ENCODE measurements at places on chromosomes 16 and 17.

GRCh38 chr16:27195941-27196595 lies 7.3 kb upstream of the KDM8 start:
- H3K4me1 ChIP-seq = peaks cover 53% of the 10 kb centered on the region
- peak overlapping the region; percentile 50 for H3K4me3 ChIP-seq
- H3K27ac ChIP-seq = peak overlapping the region; percentile 72
- DNase-seq = peak; percentile 88
- no peaks in the 10 kb centered on the region for H3K27me3 ChIP-seq
- no peaks in the 10 kb centered on the region for H3K36me3 ChIP-seq

- peaks cover 6% of the 10 kb centered on the region for H3K27me3 ChIP-seq
- H3K27ac ChIP-seq = no peak overlapping the region
- no peaks in the 10 kb centered on the region for H3K4me1 ChIP-seq
- H3K36me3 ChIP-seq = no peaks in the 10 kb centered on the region
These were observed 17.2 kb downstream of the CD300LB start for GRCh38 chr17:74513987-74514631.

GRCh38 chr17:63621229-63621683 lies 961 bp upstream of the MAP3K3 start:
- peaks cover 29% of the 10 kb centered on the region for H3K4me1 ChIP-seq
- no peak for DNase-seq
- peak overlapping the region; percentile 60 for H3K4me3 ChIP-seq
- H3K27ac ChIP-seq = peak overlapping the region; percentile 71

- no peak overlapping the region for H3K27ac ChIP-seq
- H3K27me3 ChIP-seq = no peaks in the 10 kb centered on the region
- H3K4me3 ChIP-seq = no peak overlapping the region
These were observed 451.9 kb downstream of the SLC39A11 start for GRCh38 chr17:72640415-72641165.

DNA sequence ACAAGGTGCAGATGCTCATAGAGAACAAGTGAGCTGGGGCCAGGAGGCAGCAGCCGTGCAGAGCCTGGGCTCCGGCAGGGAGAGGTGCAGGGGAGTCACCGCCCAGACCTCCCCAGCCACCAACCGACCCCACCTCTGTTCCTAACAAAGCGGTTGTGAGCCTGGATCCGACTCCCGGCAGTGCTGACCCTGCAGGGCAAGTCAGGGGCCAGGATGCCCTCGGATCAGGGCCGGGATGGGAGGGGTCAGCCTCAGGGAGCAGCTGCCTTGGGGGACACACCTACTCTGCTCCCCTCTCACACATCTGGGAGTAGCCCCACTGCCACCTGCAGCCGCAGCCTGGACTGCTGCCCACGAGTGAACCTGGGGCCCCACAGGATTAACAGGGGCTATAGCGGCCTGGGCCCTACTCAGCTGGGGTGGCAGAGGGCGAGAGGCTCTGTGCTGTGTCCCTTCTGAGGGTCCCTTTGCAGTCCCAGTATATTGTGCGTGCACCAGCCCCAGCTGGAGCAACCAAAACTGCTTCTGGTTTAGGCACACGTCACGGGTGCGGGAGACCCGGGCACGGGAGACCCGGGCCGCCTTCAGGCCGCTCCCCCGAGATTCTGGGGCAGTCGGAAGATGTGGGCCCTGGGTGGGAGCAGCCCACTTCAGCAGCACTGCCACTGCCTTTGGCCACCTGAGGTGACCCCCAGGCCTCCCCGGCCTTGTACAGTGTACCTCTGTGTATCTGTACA lies 21.2 kb downstream of the MNT start:
- H3K27me3 ChIP-seq = no peaks in the 10 kb centered on the region
- H3K4me1 ChIP-seq = no peaks in the 10 kb centered on the region
- H3K27ac ChIP-seq = no peak overlapping the region
- DNase-seq = no peak
- no peak overlapping the region for H3K4me3 ChIP-seq

GRCh38 chr16:49704586-49705155 lies 151.2 kb downstream of the ZNF423 start:
- H3K27ac ChIP-seq = no peak overlapping the region
- no peaks in the 10 kb centered on the region for H3K27me3 ChIP-seq
- H3K36me3 ChIP-seq = no peaks in the 10 kb centered on the region
- H3K4me1 ChIP-seq = no peaks in the 10 kb centered on the region
- DNase-seq = no peak
- H3K4me3 ChIP-seq = no peak overlapping the region

DNA sequence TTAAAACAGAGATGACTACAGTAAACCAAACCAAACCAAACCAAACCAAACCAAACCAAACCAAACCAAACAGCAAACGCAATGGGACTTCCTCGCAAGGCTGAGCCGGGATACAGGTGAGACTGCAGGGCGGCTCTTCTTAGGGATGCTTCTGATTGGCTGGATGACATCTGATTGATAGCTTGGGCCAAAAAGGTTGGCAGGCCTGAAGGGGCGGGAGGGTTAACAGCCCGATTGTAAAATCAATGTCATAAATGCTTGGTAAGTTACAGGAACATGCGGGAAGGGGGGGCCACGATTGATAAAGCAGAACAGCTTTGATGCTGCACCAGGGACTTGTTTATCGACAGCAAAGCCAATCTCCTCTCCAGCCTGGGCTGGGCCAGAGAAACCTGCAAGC lies 86.1 kb downstream of the ZFHX3 start:
- H3K27ac ChIP-seq = no peak overlapping the region
- DNase-seq = no peak
- H3K36me3 ChIP-seq = no peaks in the 10 kb centered on the region

DNA sequence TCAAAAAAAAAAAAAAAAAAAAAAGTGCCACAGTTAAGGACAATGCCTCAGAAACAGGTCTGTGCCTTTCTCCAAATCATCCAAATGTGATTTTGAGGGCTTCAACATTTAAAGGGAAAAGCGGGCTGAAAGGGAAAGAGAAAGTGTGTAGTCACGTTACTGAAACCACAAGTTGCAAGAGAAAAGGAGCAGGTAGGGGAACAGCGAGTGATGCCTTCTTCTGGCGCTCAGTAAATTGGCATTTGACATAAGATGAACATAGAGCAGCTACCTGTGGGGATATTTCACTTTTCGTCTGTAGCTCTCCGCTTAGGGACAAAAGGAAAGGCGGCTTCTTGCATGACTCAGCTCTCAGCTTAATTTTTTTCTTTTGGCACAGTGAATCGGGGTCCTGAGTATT lies 11.1 kb downstream of the CMTM2 start:
- no peaks in the 10 kb centered on the region for H3K36me3 ChIP-seq
- H3K27me3 ChIP-seq = no peaks in the 10 kb centered on the region
- H3K4me3 ChIP-seq = peak overlapping the region; percentile 82

GRCh38 chr17:46167826-46168569 lies 25.2 kb downstream of the KANSL1 start:
- DNase-seq = no peak
- peaks cover 46% of the 10 kb centered on the region for H3K36me3 ChIP-seq
- H3K27ac ChIP-seq = no peak overlapping the region
- peak overlapping the region; percentile 21 for H3K4me3 ChIP-seq

DNA sequence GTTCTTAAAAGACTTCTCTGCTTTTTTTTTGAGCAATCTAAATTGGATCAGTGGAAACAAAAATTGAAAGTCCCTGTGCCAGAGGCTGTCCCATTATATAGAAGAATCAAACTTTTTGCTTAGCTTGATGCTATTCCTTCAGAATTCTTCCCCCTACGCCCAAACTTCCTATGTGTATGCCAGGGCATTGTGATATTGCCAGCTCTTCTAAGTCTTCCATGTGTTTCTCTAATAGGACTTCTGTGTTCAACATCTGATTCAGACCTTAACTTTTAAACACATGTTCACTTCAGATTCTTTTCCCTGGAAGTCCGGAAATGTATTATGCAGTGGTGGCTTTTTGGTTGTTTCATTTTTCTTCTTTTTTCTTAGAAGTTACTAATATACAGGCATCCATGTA lies 18.7 kb downstream of the PTRH2 start:
- no peaks in the 10 kb centered on the region for H3K4me1 ChIP-seq
- no peaks in the 10 kb centered on the region for H3K27me3 ChIP-seq
- peaks cover 76% of the 10 kb centered on the region for H3K36me3 ChIP-seq
- H3K4me3 ChIP-seq = no peak overlapping the region
- DNase-seq = no peak
- peak overlapping the region; percentile 1 for H3K27ac ChIP-seq

DNA sequence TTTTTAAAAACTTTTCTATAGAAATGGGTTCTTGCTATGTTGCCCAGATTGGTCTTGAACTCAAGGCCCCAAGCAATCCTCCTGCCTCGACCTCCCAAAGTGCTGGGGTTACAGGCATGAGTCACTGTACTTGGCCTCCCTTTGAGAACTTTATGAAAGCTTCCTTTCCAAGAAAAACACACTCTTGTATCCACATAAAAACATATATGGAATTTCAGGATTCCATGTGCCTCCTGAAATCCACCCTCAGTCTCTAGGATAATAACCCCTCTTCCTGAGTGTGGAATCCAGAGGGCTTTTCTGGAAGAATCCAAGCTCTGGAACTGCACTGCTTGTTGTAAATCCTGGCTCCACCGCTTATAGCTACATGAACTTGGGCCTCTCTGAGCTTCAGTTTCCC lies 53.2 kb upstream of the MRTFB start:
- no peak overlapping the region for H3K27ac ChIP-seq
- H3K4me3 ChIP-seq = no peak overlapping the region
- H3K4me1 ChIP-seq = no peaks in the 10 kb centered on the region
- H3K27me3 ChIP-seq = no peaks in the 10 kb centered on the region
- no peak for DNase-seq
- no peaks in the 10 kb centered on the region for H3K36me3 ChIP-seq

DNA sequence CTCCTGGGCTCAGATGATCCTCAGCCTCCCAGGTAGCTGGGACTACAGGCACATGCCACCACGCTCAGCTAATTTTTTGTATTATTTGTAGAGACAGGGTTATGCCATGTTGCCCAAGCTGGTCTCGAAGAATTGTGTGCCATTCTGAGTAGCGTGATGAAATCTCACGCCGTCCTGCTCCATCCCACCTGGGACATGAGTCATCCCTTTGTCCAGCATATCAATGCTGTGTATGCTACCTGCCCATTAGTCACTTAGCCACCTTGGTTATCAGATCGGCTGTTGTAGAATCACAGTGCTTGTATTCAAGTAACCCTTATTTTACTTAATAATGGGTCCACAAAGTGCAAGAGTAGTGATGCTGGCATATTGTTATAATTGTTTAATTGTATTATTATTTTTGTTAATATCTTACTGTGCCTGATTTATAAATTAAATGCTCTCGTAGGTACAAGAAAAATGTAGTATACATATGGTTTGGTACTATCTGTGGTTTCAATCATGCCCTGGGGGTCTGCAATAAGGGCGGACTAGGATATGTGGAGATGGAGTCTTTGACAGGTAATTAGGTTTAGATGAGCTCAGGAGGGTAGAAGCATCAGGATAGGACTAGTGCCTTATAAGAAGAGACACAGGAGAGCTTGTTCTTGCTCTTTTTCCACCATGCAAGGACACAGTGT lies 26.6 kb upstream of the SLC13A2 start:
- no peaks in the 10 kb centered on the region for H3K4me1 ChIP-seq
- H3K4me3 ChIP-seq = no peak overlapping the region
- no peaks in the 10 kb centered on the region for H3K36me3 ChIP-seq
- H3K27ac ChIP-seq = no peak overlapping the region

DNA sequence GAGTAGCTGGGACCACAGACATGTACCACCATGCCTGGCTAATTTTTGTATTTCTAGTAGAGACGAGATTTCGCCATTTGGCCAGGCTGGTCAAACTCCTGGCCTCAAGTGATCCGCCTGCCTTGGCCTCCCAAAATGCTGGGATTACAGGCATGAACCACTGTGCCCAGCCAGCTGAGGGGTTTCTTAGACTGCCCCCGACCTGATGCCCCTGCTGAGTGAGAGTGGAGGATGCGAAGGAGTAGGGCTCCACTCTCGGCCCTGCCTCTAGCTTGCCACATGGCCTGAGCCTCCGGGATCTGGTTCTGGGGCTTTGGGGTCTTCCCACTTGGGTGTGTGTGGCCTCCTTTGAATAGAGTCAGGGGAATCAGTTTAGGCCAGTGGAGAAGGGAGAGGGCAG lies 11.0 kb downstream of the GPR179 start:
- no peaks in the 10 kb centered on the region for H3K4me1 ChIP-seq
- H3K27me3 ChIP-seq = no peaks in the 10 kb centered on the region
- H3K4me3 ChIP-seq = no peak overlapping the region

DNA sequence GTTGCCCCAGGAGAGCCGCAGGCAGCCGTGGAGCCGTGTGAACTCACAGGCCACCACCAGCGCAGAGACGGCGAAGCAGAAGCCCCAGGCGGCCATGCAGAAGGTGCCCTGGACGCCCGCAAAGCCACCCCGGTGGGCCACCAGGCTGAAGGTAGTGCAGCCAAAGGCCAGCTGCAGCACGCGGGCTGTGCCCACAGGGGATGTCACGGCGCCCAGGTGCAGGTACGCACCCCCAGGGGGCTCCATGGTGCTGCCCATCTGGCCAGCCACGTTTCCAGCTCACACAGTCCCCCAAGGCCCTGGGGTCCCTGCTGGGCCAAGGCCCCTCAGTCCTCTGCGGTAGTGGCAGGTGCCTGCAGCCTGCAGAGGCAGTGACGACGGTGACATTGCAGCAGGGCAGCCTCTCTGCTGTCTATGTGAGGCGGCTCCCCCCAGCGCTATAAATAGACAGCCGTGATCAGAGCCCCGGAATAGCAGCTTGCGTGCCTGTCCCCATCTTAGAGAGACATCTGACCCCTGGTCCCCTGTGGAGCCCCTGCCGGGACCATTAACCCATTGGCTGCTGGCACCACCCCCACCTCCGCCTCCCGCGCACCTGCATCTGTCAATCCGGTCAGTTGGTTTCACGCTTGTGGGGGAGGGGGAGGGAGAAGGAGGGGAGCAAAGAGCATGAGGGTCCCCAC lies 4.5 kb upstream of the PYCR1 start:
- DNase-seq = no peak
- H3K4me3 ChIP-seq = no peak overlapping the region
- no peaks in the 10 kb centered on the region for H3K27me3 ChIP-seq

DNA sequence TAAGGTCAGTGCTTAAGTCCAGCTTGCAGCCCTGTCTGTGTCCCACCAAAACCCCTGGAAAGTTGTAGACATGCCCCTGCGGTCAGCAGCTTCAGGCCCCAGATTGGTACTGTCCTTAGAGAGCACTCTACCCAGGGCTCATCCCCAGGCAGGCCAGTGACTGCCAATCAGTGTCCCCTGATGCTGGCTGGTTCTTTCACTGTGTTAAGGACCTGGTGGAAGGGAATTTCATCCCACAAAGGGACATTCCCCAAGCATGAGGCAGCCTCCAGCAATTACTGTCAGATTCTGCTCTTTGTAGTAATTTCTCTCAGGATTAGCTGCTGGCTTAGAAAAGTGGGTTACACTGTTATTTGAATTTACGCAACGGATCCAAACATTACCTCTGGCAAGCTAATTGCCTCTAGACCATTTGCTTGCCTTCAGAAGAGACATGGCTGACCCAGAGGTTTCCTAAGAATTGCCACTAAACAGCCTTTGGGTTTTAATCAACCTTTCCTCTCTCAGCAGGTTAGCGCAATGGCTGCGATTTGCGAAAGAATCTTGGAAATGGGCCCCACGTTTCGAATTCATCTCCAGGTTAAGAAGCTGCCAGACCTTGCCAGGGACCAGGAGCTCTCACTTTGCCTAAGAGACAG lies 5.9 kb downstream of the IRX6 start:
- no peak overlapping the region for H3K4me3 ChIP-seq
- no peak for DNase-seq
- no peaks in the 10 kb centered on the region for H3K4me1 ChIP-seq
- H3K27ac ChIP-seq = no peak overlapping the region
- no peaks in the 10 kb centered on the region for H3K36me3 ChIP-seq
- peaks cover 14% of the 10 kb centered on the region for H3K27me3 ChIP-seq

Measured in CD4-positive, CD25-positive, alpha-beta regulatory T cell (primary cell).